EH (cell line): ENCODE measurements at places on chromosomes 2 and 18.

- DNase-seq, result no peak
Observed at GRCh38 chr18:78822949-78823285, 156.7 kb upstream of the SALL3 start.

- peak; percentile 25 for DNase-seq
Observed at GRCh38 chr2:95323347-95324155, 26.4 kb downstream of the KCNIP3 start.

GRCh38 chr18:3114451-3114850 is 101.5 kb upstream of the LPIN2 start:
- DNase-seq, result no peak

DNA sequence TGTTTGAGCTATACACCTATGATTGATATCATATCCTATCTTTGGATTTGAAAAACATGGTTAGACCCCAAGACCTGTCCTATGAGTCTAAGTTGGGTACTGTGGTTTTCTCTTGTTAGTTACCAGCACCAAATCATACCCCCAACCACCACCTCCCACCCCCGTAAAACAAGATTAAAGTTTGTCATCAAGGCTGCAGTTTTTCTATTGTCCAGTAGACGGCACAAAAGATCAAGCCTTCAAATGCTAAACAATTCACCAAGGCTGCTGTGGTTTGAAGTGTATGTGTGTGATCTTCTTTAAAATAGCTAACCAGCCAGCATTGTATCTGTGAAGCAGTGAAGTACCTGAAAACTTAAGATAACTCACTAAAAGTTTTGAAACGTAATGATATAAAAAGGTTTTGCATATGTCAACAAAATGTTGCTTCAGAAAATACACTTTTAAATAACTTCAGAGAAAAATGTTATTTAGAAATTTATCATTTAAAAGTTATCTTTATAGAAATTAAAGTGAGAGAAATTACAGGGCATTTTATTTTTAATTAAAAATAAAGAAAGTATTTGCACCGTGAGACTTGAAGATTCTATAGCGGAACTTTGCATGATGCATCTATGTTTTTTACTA is 5.8 kb upstream of the MEIS1 start:
- peak; percentile 69 for DNase-seq

DNA sequence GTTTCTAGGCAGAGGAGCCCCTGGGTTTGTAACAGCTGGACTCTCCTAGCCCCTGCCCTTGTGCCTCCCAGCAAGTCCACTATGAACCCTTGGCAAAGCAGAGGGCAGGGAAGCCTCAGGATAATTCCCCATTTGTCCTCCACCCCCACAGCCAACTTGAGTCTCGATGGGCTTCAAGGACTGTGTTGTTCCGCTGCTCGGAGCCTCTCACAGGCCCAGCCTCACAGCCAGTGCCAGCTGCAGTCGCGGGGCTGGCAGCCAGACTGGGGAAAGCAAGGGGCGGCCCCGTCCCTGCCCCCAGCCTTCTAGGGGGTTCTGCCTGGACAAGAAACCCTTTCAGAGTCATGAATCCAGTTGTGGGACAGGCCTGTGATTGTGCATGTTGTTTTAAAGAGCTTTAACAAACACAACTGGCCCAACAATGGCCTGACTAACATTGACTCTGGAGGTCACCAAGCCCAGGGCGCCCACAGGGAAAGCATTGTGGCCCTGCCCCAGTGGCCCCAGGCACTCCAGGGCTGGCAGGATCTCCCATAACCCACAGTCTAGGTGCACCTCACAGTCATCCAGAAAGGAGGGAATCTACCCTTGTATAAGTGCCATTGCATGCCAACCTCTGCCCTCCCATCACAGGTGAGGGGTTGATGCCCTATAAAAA is 71.8 kb upstream of the DAPL1 start:
- no peak for DNase-seq
